Activated effector memory CD4-positive, alpha-beta T cell treated with anti-CD3 and anti-CD28 coated beads, Interleukin-2, amount 50 U/mL, for 16 hours (primary cell): ENCODE measurements at places on chromosomes 5 and 9.

GRCh38 chr5:180105827-180106312 lies 34.3 kb upstream of the RNF130 start:
- DNase-seq: no peak

DNA sequence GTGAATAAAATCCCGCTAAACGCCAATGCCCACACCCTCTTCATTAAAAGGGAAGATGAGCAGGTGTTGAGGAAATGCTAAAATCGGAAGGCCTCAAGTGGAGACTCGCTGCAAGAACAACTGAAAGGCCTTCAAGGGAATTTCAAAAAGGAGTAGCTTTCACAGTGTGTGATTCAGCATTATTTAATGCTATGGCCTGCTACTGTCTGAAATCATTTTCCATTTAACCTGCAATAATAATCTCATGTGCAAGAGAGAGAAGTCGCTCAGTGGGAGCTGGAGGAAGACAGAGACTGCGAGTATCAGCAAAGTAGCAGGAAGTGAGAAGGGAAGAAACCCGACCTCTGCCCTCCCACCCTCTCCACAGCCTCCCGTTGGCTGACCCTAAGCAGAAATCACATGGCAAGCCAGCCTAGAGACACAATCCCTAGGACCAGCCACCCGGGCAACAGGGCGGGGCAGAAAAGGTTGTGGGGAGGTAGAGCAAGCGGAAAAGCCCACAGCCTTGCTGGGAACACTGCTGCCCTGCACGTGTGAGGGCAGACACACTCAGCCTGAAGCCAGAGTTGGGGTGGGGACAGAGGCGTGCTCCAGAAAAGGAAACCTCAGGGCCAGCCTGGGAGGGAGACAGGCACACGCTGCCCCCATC lies 39.9 kb upstream of the CTSL start:
- no peak for DNase-seq

DNA sequence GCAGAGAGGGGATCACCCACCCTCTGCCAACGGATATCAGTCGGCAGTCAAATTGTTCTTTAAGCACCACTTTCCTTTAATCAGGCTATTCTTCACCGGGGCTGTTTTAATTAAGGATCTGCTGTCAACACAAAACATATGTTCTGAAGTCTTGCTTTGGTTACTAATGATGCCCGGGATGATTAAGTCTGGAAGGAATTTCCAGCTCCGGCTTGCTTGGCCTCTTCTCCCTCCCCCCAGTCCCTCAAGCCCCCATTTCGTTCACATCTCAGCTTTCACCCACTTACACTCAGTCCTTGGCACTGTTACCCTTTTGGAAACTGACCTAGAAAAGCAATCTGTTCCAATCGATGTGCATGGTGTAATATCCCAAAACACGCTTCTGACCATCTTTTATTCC lies 74.7 kb downstream of the MSX2 start:
- no peak for DNase-seq

DNA sequence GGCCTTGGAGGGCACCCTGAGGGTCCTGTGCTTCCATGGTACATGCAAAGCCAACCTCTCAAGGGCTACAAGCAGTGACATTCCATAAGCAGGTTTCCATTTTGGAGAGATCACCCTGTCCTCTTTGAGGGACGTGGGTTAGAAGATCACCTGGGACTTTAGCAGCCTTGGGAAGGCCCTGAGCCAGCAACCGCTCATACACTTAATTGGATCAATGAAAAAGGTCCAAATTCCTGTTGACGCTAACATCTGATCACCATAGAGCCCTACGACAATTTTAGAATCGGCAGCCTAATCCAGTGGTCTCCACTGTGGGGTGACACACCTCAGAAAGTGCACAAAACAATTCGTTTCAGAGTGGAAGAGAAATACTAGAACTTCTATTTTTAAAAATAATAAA lies 196.0 kb upstream of the NR3C1 start:
- DNase-seq: no peak
